Pancreas (tissue), 10 donors: ENCODE measurements at places on chromosomes 2 and 18. TPM values are rescaled to one million over a fixed set of nuclear protein-coding genes. Genes with fewer than 3 reads are reported as not detected.
A peak's percentile ranks its signal among the peaks of the same experiment; 100 is the strongest.

DNA sequence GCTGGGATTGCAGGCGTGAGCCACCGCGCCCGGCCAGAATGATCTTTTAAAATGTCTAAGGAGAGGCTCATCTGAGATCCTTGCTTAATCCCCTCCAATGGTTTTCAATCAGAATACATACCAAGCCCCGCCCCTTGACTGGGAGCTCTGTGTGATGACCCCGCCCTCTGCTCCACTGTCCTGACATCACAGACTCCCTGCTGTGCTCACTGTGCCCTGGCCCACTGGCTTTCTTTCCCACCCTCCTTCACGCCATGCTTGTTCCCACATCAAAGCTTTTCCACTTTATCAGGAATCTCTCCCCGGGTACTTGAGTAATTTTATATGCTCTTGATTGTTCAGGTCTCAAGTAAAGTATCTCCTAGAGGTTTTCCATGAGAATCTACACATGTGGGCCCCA lies 762.3 kb upstream of the ID2 start:
- no peaks in the 10 kb centered on the region for H3K4me1 ChIP-seq
- H3K27me3 ChIP-seq = no peaks in the 10 kb centered on the region

DNA sequence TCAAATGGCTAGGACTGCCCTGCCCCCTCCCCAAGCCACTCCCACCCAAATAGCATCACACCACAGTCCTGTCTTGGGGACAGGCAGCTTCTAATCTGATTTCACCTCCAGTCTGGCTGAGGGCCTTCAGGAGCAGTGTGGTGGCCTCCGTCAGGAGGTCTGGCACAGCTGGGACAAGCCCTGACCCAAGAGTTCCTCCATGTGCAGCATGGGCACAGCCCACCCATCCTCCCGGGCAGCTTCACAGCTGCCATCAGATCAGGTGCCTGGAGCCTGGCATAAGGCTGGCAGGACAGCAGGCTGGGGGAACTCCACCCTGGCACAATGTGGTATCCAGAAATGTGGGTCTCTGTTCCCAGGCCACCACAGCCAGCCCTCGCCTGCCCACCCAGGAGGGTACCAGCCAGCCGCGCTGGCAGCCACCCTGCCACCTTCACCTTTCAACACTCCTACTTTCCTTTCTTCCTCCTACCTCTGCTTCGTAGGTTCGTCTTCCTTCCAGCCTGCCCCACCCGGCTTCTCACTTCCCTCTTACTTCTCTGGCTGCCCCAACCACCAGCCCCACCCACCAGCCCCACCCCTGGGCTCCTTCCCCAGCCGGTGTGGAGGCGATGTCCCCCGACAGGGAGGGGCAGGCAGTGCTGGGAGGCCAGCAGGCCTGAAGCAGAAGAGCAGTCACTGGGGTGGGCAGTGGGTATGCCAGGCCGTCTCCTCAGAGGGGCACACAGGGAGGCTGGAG lies at the start of gene CAPG:
CAPG (minus strand) TSS at position 522 of the 739 bp plus-strand sequence. CDS start 8,221 bp downstream, outside the sequence.
- no peak within 1 kb of the TSS for H3K4me3 ChIP-seq
- H3K4me1 ChIP-seq = no peaks in the 10 kb centered on the region
- peak; percentile 73 for DNase-seq
- H3K27ac ChIP-seq = peak within 1 kb of the TSS; percentile 28

DNA sequence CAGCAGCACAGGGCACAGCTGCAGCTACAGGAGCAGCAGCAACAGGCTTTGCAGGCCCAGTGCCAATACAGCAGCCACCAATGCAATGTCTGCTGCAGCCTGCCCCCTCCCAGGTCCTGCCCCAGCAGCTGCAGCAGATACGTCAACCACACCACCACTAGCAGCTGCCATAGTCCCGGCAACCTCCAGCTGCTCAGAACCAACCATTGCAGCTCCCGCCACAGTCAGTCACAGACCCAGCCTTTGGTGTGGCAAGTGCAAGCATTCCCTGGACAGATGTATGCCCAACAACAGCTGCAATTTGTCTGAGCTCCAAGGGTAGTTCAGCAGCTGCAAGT lies 53.3 kb upstream of the TUBA3E start:
- H3K4me1 ChIP-seq = no peaks in the 10 kb centered on the region
- no peaks in the 10 kb centered on the region for H3K36me3 ChIP-seq
- no peaks in the 10 kb centered on the region for H3K27me3 ChIP-seq
- H3K4me3 ChIP-seq = no peak overlapping the region

GRCh38 chr2:102801858-102802699 lies 40.2 kb downstream of the TMEM182 start:
- no peak overlapping the region for H3K4me3 ChIP-seq
- no peaks in the 10 kb centered on the region for H3K27me3 ChIP-seq
- no peaks in the 10 kb centered on the region for H3K4me1 ChIP-seq
- H3K36me3 ChIP-seq = no peaks in the 10 kb centered on the region
- DNase-seq = no peak

GRCh38 chr2:230244211-230244610 lies 18.7 kb downstream of the SP140 start:
- H3K4me1 ChIP-seq = no peaks in the 10 kb centered on the region
- no peak for DNase-seq
- H3K36me3 ChIP-seq = no peaks in the 10 kb centered on the region
- H3K4me3 ChIP-seq = no peak overlapping the region
- no peak overlapping the region for H3K27ac ChIP-seq

- no peak for DNase-seq
- no peaks in the 10 kb centered on the region for H3K36me3 ChIP-seq
- H3K27me3 ChIP-seq = no peaks in the 10 kb centered on the region
- no peak overlapping the region for H3K4me3 ChIP-seq
- no peak overlapping the region for H3K27ac ChIP-seq
- no peaks in the 10 kb centered on the region for H3K4me1 ChIP-seq
Measured at GRCh38 chr2:15189216-15189615, 371.9 kb downstream of the NBAS start.

DNA sequence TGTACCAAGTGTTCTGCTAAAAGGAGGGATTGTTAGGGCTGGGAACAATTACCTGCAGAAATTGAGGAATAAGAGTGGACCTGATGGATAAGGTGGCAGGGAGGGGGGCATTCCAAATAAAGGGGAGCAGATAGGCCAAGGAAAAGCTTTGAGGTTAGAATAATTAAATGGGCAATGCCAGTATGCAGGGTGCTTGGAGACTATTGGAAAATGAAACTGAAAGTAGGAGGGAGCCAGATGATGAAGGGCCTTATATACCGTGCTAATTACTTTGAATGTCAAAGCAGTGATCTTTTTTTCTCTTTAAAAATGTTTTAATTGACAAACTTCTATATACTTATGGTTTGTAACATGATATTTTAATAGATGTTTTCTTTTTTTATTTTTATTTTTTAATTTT lies 42.9 kb downstream of the MMADHC start:
- no peaks in the 10 kb centered on the region for H3K36me3 ChIP-seq
- no peaks in the 10 kb centered on the region for H3K27me3 ChIP-seq
- H3K4me3 ChIP-seq = no peak overlapping the region
- DNase-seq = no peak

- peaks cover 41% of the 10 kb centered on the region for H3K36me3 ChIP-seq
- DNase-seq = no peak
- no peaks in the 10 kb centered on the region for H3K4me1 ChIP-seq
- no peaks in the 10 kb centered on the region for H3K27me3 ChIP-seq
- H3K4me3 ChIP-seq = no peak overlapping the region
Measured at GRCh38 chr2:55247025-55247424, 14.5 kb downstream of the RPS27A start.

- H3K4me1 ChIP-seq = no peaks in the 10 kb centered on the region
- no peak for DNase-seq
- no peak overlapping the region for H3K27ac ChIP-seq
- no peaks in the 10 kb centered on the region for H3K36me3 ChIP-seq
Measured at GRCh38 chr18:55501982-55502710, 85.8 kb downstream of the TCF4 start.

Gene ZNF512
- 9.5 TPM for total RNA-seq

Gene SCYGR4
- total RNA-seq = not detected

Gene OR6B2
- not detected for total RNA-seq
